Stimulated activated CD4-positive, alpha-beta T cell treated with anti-CD3 and anti-CD28 coated beads, TNF-alpha, amount 100 ng/mL, for 4 hours (primary cell): ENCODE measurements at places on chromosomes 12 and 14.

DNA sequence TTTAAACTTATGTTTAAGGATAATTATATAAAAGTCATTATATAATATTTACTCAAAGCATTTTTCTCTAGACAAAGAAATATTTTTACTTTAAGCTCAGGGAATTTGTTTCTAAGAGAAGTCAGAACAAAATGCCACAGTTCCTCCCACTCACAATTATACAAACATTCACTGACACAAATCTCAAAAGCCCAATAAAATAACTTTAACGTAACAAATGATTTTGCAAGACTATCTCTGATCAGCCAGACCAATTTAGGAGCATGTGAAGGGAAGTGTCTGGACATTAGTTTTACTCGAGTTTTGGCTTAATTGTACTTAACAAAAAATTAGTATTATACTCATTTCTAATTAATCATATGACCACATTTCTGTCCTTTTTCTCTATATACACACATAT is 41.2 kb downstream of the COCH start:
- no peak for DNase-seq

- DNase-seq, result no peak
Measured at GRCh38 chr14:75175677-75176141, 703 bp downstream of the TMED10 start.

- DNase-seq, result no peak
Measured at GRCh38 chr12:19440916-19441315, 1.6 kb downstream of the AEBP2 start.

DNA sequence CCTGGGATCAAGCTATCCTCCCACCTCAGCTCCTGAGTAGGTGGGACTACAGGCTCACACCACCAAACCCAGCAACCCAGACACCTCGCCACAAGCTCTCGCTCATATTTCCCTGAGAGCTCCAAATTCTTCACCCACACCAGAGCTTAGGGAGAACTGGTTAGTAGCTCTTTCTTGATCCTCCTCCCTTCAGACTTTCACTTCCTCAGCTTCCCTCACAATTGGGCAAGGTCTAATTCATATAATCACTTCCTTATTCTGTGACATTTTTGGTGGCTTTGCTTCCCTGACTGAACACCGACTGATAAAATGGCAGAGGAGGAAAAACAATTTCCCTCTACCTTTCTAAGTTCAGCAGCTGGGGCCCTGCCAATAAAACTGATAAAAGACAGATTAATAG is 88.5 kb downstream of the GXYLT1 start:
- DNase-seq, result no peak

GRCh38 chr14:84670796-84671195 is 859.1 kb upstream of the FLRT2 start:
- DNase-seq, result no peak

DNA sequence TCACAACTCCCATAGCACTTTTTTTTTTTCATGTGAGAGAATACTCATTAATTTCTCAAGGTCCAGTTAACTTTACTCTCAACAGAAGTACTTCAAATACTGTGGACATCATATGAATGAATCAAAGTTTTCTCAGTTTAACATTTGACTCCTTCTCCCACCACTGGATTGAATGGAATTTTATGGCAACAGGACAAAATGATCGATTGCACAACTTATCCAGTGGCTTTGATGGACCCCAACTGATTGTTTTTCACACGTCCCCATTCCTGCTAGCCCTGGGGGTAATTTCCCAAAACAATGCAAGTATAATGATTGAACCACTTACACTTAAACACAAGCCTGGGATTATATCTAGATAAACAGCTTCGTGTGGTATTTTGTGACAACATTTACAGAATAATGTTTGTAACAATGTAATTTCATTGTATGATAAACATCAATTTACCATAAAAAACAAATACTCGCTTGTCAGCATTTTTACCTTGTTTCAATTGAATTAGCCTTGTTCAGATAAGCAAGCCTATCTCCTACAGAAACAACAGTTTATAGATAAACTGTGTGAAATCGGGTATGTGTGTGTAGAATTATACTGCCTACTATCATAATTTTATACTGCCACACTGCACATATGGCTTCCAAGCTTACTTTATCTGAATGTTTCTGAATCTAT is 60.9 kb downstream of the SOX5 start:
- DNase-seq, result no peak

DNA sequence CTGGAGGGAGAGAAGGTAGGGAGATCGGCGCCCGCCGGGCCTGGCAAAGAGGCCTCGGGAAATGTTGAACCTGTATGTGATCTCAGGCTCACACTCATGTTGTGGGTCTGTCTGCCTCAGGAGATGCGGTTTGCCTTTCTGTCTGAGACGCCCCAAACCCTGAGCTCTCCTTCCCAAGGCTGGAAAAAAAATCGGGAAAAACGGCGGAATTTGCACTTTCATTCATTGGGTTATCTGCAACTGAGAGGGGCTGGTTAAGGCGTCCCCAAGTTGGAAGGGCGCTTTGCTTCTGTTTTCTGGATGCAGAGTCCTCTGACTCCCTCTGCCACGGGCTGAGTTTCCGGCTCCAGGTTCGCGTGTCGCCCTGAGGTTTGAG is 5.0 kb upstream of the HOXC9 start:
- no peak for DNase-seq

DNA sequence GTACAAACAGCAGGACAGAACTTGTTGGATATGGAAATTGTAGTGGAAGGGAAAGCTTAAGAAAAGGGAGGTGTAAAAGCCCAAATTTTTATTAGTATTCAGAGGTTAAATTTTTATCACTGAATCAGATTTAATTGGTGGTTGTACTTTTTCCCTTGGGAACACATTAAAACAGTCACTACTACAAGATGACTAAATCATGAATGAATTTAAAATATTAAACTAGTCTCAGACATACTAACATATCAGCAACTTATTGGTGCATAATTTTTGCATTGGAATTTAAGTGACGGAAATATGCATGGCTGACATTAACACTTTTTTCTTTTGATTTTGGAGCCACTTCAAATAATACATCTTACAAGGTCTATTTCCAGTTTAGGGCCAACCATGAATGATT is 27.6 kb downstream of the SAMD4A start:
- no peak for DNase-seq

GRCh38 chr12:52828156-52828555 is 6.0 kb downstream of the KRT79 start:
- no peak for DNase-seq

DNA sequence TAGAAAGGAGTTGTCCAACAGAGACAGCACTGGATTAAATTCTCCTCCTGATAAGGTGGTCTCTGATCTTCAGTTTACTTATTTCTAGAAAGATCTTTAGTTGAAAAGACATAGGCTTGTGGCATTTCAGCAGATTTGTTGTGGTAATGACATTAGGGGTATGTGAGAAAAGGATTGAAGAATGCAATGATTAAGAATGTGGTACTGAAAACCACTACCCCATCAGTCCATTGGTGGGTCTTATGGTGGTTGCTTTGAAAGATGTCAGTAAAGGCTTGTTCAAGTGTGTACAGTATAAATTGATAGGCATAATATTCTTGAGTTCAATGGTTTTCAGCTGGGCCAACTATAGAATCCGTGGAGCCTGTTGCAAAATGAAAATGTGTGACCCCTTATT is 10.8 kb downstream of the PPFIBP1 start:
- no peak for DNase-seq

DNA sequence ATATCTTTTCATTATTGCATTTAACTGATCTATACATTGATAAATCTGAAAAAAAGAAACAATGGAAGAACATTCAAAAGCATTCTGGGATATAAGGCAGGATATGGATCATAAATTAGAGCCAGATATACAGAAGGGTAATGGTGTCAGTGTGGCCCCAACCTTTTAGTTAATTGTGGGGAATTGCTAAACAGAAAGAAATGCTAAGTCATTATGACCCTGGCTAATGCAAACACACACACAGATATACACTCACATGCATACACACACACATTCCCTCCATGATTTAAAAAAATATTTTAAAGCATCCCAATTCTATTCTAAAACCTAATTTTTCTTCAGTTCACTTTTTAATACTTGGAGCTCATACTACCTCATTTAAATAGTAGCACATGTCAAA is 404.5 kb downstream of the BCAT1 start:
- DNase-seq, result no peak

DNA sequence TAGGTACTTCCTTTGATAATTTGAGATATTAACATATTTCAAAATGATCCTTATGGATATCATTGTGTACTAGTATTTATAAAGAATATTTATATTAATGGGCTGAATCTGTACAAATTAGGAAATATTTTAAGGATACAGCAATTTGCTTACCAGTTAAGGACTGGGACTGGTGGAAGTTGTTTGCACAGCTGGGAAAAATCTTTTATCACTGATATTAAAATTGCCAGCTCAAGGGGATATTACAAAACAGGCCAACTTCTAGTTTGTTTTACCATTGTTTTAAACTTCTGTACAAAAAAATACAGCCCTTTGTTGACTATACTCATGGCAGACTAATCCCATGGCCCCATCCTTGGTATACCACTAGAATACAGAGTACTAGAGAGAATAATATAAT is 133.2 kb upstream of the DDHD1 start:
- DNase-seq, result no peak

DNA sequence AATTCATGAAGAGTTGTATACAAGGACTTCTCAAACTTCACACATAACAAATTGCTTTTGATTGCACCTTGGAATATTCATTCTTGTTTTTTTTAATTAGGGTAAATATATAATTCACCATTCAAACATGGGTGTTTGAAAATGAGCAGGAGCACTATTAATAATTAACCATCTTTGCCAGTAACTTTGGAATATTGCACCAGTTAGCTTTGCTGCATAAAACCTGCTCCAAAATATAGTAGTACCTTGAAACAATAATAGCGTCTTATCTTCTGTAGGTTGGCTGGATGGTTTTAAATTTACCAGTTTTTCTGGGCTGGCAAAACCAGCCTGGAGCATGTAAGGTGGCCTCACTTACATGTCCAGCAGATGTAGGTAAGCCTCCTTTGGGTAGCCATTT is 1112.4 kb downstream of the TRHDE start:
- DNase-seq, result no peak

DNA sequence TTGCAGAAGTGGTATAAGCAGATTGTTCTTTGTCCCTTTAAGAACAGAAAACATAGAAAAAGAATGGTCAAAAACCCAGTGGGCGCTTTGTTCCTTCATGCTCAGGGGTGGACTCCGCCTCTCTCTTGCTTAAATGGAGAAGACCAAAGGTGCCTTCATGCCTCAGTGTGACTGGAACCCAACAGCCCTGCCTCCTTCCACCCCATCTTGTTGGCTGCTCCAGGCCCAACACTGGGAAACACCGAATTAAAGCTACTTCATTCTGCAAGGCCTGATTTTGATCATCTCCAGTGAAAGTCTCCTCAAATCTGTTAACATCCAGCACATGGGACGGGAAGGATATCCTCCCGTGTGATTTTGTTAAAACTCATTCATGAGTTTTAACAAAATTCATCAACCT is 103.7 kb downstream of the BCL11B start:
- DNase-seq, result no peak

GRCh38 chr14:34937442-34937841 is 45.4 kb upstream of the SRP54 start:
- DNase-seq, result no peak

GRCh38 chr12:52415870-52416750 is 10.0 kb upstream of the KRT82 start:
- DNase-seq, result no peak

DNA sequence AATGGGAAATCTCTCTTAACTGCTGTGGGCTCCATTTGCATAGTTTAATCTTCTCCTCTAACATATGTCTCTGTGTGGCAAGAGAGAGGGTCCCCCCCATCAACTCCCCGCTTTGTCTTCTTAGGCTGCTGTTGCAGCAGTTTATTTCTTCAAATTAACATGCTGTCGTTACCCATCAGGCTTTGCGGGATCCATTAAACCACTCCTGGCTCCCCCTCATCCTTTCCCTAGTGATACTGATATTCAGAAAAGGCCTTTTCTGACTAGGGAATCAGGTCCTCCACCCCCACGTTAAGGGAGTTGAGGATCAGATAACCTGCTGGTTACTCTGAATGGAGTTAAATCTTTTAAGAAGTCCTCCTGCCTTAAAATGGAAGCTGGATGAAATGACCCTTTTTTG is 15.2 kb downstream of the GPR84 start:
- no peak for DNase-seq

- no peak for DNase-seq
Measured at GRCh38 chr12:24463375-24463774, 485.5 kb downstream of the BCAT1 start.

DNA sequence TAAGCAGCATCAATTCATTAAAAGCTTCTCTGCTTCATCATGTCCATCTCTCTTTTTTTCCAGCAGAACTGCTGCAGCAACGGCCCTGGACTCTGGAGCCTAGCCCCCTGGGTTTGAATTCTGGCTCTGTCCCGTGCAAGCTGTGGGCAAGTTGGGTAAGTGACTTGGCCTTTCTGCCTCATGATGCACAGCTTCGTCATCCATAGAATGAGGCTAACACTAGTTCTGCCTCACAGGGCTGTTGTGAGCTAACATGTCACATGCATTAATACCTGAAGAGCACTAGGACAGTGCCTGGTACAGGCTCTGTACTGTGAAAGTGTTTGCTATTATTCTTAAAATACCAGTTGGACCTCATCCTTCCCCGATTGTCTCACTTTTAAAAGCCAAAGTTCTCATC is 4.2 kb downstream of the KRT82 start:
- DNase-seq, result no peak

DNA sequence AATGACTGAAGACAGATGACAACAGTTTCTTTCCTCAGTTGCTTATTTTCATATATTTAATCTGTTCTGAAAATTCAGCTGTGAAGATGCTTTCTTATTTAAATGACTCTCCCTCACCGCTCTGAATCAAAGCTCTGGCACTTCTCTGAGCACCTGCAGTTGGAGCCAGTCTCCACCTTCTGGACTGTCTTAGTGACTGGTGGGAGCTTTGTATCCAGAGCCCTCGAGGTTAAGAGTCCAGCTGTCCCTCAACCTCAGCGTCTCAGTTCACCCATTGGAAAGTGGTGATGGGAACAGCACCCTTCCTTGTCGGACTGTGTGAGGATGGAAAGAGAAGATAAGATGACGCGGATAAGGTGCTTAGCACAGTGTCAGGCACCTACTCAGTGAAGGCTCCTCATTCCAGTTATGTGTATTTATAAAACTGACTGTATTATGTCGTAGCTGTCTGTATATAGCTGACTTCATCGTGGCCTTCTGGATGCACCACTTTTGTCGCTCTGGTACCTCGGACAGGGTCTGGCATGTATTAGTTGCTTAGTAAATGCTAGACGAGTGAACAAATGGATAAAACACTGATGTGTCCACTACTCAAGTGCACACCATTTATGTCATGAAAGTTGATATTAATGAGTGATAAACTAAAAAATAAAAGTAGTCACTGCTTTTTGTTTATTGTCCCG is 34.5 kb downstream of the ELK3 start:
- DNase-seq, result no peak

GRCh38 chr14:84760489-84761126 is 769.3 kb upstream of the FLRT2 start:
- no peak for DNase-seq

GRCh38 chr14:38828183-38828827 is 274.7 kb downstream of the SEC23A start:
- no peak for DNase-seq

DNA sequence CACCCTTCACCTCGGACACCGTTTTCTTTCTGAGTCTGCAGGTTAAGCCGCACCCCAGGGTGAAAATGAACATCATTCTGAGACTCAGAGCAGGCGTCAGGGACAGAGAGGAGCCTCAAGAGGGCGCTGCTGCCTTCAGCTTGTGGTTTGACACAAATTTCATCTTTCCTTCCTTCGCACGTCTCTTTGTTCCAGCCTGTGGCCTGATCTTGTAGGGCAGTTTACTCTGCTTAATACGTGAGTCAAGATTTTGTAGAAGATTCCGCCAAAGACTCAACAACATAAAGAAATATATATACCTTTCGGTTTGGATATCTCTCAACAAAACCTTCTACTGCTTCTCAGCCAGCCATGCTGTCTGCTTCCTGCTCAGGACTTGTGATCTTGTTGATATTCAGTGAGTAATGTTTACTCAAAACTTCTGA is 329.3 kb upstream of the OR4E1 start:
- peak; percentile 38 for DNase-seq
